ENCODE measurements at places on chromosomes 3 and 15.

GRCh38 chr3:111143-112069 lies 85.2 kb upstream of the CHL1 start:
- no peak for DNase-seq

GRCh38 chr3:21634112-21634511 lies 116.9 kb downstream of the ZNF385D start:
- no peak for DNase-seq

- DNase-seq, result no peak
Measured at GRCh38 chr3:24829011-24829581, 334.4 kb upstream of the THRB start.

DNA sequence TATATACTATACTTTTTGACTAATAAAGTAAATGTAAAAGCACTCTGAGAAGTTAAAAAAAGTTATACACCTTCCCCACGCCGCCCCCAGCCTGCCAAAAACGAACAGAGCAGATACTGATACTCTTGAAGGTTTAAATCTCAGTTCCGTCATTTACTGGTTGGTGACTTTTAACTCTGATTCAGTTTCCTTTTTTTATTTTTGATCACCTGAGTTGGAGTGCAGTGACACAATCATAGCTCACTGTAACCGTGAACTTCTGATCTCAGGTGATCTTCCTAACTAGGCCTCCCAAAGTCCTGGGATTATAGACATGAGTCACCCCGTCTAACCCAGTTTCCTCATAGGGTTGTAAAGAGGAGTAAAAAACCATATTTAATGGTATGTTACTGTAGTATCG lies 3.3 kb upstream of the TIPIN start:
- DNase-seq, result no peak

DNA sequence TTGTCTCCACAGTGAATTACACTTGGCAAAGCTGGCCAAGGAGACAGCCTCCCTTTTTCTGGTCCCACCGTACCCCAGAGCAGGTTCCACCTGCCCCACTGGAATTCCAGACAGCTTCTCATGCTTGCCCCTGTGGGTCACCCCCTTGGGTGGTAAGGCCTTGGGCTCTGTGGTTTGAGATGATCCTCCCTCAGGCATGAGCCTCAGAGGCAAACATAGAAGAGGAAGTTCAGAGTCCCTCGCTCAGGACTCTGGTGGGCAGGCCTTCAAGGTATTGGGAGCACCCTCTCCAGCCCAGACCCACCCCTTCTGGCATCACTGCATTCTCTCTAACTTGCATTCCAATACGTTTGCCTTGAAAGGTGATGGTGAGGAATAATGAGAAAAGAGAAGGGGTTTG lies 17.6 kb upstream of the UBA7 start:
- DNase-seq, result no peak

- no peak for DNase-seq
Measured at GRCh38 chr3:88005066-88005465, 53.7 kb downstream of the CGGBP1 start.

GRCh38 chr15:100732211-100733055 lies 130.0 kb downstream of the ASB7 start:
- no peak for DNase-seq

- no peak for DNase-seq
Measured at GRCh38 chr3:156635034-156635433, 39.4 kb upstream of the TIPARP start.

GRCh38 chr3:117146571-117146970 lies 437.0 kb downstream of the TUSC7 start:
- no peak for DNase-seq

GRCh38 chr15:40550341-40551037 lies 14.4 kb downstream of the CCDC32 start:
- no peak for DNase-seq

DNA sequence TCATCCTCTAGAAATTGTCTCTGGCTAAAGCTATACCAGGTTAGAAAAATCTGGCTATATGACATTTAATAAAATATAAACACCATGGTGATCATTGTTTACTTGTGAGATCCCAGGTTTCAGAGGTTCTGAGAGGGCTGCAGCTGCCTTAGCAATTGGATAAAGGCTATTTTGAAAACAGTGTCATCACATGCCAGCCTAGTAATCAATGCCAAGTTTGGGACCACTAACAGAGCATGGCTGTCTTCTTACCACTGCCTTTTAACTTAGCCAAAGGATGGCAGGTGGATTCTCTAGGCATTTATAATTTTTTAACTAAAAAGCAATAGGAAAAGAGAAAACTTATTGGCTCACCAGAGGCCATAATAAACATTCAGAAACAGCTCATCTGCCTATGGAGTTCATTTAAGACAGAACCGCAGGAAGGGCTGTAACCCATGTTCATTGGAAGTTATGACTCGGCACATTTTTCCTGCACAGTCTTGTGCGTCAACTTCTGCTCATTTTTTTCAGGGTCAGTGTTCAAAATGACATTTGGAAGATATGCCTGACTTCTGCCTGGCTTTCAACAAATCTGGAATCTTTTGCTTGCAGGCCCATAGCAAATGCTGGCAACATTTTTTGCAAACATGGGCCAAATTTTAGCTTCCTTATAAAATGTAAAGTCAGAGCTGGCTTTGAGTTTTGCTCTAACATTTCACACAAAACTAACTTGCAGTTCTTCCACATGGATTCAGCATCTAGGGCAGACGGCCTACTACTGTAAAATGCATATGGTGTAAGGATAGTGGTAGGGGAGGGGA lies 476.0 kb upstream of the TBL1XR1 start:
- no peak for DNase-seq

DNA sequence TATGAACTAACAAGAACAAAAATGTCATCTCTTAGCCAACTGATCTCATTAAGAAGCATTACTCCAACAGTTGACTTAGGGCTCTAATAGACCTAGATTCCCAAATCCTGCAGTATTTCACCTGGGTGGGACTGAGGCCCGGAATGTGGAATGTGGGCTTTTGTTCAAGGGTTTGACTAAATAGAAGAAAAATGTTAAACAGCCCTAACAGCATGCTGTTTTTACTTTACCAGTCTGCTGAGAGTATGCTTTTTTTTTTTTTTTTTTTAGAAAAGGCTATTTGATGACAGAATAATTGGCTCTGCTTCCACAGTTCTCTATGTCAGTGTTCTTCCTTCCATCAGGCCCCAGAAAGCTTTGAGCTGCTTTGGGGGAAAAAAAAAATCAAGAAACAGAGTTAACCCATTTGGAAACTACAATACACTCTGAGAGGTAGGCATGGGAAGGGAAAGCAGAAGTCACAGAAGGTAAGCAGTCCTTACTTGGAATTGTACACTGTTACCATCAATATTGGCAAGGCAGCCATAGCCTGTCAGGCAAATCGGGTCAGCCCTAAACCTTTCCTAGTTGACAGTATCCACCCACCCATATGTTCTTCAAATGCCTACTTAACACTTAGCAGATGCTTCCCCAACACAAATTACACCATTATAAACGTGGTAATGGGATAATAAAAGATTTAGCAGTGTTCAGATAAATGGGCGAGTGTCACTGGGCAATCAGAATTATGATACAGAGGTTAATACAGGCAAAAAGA lies 224.2 kb downstream of the CNTN3 start:
- DNase-seq, result no peak

DNA sequence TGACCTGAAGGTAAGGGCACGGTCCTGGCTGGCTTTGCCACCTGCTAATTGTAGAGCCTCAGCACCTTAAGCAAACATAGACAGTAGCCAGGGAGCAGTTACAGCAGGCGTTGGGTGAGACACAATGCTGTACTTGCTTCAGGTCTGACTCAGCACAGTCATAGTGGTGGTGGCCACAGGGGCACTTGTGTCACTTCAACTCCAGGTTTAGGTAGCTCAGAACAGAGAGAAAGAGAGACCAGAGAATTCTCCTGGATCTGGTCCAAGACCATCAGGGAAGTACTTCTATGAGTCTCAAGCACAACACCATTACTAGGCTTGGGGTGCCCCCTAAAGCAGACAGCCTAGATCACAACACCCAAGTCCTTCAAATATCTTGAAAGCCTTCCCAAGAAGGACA lies 204.4 kb downstream of the OTOL1 start:
- DNase-seq, result no peak

DNA sequence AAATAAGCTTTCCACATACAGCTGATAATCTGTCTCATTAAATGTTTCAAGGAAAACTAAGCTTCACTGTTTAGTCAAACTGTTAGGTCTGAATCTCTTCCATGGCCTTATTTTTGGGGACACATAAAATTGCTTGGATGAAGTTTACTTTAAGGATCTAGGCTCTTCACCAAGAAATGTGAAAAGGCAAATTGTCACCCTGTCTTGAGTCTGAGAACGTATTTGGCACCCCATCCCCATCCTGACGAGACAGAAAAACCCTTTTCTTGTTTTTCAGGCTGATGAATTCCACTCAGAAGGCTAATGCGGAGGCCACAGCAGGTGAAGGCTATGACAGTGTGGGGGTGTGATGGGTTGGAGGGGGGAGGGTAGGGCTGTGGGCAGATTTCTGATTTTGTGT lies 226.6 kb downstream of the GREM1 start:
- no peak for DNase-seq

DNA sequence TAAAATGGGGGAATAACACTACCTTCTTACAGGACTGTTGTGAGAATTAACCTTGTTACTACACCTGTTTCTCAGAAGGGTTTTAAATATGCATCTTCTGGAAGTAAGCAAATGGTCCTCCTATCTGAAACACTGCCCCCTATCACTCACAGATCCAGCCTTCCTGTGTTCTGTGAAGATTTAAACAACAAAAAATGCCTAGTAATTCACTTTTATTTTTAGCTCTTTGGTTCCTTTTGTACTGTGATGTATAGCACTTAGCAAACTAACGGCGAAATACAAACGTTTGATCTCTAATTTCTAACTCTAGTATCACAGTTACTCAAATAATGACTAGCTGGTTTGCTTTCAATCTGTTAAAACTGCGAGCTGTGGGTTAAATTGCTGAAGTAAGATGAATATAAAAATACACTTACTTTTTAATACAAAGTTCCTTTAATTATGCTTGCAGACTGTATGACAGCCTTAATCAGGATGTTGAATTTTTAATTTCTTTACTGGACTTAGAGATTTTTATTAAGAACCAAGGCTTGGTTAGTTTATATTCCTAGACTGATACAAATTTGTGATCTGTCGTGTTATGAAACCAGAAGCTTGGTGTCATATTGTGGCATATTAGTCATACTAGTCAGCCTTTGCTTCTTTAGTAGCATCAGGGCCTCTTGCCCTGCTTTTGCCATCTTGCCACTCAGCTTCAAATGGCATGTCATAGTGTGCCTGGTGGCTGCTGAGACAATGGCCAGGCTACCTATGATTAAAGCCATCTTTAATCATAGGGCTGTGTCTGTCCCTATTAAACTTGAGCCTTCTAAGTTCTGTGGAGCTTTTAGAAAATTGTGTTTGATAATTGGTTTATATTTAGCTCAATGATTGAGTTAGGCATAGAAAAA lies 9.2 kb downstream of the EIF3J start:
- DNase-seq, result peak; percentile 23

GRCh38 chr3:156682501-156682900 lies 8.1 kb downstream of the TIPARP start:
- DNase-seq, result no peak

DNA sequence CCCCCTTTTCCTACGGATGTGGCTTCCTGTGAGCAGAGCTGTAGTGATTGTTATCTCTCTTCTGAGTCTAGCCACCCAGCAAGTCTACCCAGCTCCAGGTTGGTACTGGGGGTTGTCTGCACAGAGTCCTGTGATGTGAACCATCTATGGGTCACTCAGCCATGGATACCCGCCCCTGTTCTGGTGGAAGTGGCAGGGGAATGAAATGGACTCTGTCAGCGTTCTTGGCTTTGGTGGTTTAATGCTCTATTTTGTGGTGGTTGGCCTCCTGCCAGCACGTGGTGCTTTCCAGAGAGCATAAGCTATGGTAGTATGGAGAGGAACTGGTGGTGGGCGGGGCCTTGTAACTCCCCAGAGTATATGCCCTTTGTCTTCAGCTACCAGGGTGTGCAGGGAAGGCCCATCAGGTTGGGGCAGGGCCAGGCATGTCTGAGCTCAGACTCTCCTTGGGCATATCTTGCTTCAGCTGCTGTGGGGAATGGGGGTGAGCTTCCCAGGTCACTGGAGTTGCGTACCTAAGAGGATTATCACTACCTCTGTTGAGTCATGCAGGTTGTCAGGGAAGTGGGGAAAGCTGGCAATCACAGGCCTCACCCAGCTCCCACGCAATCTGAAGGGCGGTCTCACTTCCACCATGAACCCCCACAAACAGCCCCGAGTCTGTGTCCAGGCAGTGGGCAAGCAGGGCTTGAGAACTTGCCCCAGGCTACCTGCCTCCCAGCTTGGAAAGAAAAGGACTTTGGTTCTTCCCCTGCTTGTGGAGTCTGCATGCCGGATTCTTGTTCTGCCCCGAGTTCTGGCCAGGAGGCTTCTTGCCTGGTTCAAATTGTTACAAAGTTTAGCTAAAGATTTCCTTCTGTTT lies 9.0 kb upstream of the ADGRG7 start:
- DNase-seq, result no peak

DNA sequence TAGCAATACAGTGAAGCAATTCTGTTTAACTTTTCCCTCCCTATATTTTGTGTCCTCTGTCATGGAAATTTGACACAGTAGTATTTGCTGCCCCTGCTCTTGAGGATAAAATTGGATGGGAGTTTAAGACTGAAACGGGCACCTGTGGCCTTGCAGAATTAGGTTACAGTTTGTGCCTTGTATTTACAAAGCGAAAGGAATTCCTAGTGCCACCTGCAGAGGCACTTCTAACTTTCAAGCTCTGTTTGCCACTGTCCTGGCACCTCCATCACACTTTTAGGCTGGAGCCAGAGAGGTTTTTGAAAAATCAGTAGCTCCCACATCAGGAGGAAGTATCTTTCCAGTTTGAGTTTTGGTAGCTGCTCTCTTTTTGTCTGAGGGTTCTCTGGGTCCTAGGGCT lies 39.5 kb downstream of the CD86 start:
- no peak for DNase-seq

DNA sequence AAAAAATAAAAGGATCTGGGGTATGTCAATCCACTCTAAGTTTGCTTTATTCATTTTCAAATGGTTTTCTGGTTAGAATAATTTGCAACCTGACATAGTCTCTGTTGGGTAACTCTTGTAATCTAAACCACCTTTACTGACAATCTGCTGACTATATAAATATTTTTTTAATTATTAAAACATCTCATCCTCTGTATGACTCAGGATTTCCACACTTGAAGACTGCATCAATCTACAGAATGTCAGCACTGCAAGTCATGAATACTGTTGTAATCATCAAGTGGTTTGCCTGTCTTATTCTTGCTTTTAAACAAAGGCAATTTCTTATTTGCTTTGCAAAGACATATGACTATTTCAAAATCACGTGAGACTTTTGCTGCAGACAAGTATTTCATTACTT lies 42.1 kb downstream of the VGLL3 start:
- DNase-seq, result no peak

DNA sequence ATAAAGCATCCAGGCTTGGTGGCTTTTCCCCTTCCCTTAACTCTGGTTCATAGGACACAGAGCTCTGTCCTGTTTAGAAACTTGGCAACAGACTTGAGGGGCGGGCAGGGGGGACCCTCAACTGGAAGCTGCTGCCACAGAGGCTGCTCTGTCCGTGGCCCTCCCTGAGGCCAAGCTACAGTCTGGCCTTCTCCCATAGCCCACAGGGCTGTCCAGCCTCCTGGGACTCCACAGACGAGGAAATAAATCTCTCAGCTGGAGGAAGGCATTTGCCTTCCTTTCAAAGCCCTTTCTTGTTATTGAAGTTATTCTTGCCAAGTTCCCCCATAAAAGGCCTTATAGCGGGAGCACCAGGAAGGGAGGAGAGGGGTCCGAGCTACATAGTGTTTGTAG lies 248.8 kb upstream of the TPM1 start:
- DNase-seq, result no peak
